ENCODE measurements at places on chromosomes 5 and 9. TPM values are rescaled to one million over a fixed set of nuclear protein-coding genes. Genes with fewer than 3 reads are reported as not detected.

DNA sequence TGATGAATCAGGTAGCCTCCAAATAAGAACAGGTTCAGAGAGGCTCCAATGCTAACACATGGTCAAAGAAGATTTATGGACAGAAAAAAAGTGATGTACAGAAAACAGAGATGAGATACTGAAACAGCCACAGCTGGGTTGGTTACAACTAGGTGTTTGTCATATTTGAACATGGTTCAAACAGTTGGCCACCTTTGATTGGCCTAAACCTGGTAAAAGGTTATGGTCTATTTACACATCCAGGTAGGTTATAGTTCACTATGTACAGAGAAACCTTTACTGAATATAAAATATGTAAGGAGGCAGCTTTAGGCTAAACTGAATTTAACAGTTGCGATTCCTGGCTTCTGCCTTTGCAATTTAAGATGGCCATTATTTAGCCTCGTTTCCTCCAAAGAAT lies 134.0 kb upstream of the ZNF366 start:
- H3K4me1 ChIP-seq = no peaks in the 10 kb centered on the region
- DNase-seq = no peak
- no peak overlapping the region for H3K4me3 ChIP-seq
- H3K27ac ChIP-seq = no peak overlapping the region
- no peaks in the 10 kb centered on the region for H3K36me3 ChIP-seq

- no peaks in the 10 kb centered on the region for H3K4me1 ChIP-seq
These were observed 65.1 kb upstream of the CCDC152 start for GRCh38 chr5:42691413-42691937.

The ORM2 gene
- not detected for total RNA-seq

The SHISAL2B gene
- 0.63 TPM for total RNA-seq

The SLC25A48 gene
- 8.2 TPM for total RNA-seq

All from type B pancreatic cell (in vitro differentiated cells).